Naive thymus-derived CD8-positive, alpha-beta T cell (primary cell): ENCODE measurements at places on chromosomes 2 and 18. TPM values are rescaled to one million over a fixed set of nuclear protein-coding genes. Genes with fewer than 3 reads are reported as not detected.

COPS8 gene
- total RNA-seq: 29.1 TPM

DNA sequence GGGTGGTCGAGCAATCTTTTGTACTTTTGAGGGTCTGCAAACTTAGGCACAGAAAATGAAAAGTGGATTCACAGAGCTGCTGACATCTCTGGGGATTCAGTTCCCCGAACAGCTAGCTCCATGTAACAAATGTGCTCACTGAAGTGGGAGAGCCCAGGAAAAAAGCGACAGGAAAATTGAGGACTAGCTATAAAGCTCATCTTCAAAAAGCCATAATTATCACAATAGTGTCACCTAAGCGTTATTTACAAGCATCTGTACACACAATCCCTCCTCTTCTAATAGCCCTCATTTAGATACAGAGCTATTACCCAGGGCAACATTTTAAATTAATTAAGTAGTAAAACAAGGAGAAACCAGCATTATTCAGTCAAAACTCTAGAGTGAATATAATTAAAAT lies 36.1 kb downstream of the RNF152 start:
- no peak overlapping the region for H3K27ac ChIP-seq
- peaks cover 5% of the 10 kb centered on the region for H3K27me3 ChIP-seq
- H3K4me1 ChIP-seq: no peaks in the 10 kb centered on the region

DNA sequence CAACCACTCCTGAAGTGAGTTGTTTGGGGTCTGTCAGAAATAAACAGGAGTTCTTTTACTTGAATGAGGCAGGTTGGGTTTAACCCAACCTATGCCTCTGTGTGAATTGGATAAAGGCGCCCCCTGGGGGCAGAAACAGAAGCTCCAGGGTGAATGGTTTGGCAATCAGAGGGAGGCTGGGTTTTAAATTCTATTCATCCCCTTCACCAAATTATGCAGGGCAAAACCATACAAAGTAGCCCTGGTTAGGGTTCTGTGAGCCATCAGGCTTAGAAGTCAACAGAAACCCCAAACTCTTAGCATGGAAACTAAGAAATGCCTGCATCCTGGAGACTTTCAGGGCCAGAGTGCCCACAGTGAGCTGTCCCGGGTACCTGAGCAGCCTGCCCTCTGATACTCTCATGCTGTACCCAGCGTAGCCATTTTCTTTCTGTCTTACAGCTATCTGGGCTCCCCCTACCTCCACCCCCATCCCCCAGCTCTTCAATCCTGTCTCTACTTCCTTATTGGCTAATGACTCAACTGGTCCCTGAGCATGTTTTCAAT lies 241.5 kb downstream of the ICOS start:
- H3K27ac ChIP-seq: no peak overlapping the region
- no peaks in the 10 kb centered on the region for H3K36me3 ChIP-seq
- no peaks in the 10 kb centered on the region for H3K4me1 ChIP-seq
- DNase-seq: peak; percentile 63
- no peak overlapping the region for H3K4me3 ChIP-seq
- H3K27me3 ChIP-seq: peaks cover 7% of the 10 kb centered on the region

- H3K4me1 ChIP-seq: peaks cover 7% of the 10 kb centered on the region
- H3K27me3 ChIP-seq: peaks cover 21% of the 10 kb centered on the region
- no peak overlapping the region for H3K27ac ChIP-seq
- H3K4me3 ChIP-seq: no peak overlapping the region
- no peak for DNase-seq
Measured at GRCh38 chr2:105140240-105140568, 101.3 kb upstream of the GPR45 start.
